ENCODE measurements at places on chromosomes 3 and 15.

GRCh38 chr3:167160781-167161180 lies 219.3 kb downstream of the ZBBX start:
- no peak for DNase-seq

DNA sequence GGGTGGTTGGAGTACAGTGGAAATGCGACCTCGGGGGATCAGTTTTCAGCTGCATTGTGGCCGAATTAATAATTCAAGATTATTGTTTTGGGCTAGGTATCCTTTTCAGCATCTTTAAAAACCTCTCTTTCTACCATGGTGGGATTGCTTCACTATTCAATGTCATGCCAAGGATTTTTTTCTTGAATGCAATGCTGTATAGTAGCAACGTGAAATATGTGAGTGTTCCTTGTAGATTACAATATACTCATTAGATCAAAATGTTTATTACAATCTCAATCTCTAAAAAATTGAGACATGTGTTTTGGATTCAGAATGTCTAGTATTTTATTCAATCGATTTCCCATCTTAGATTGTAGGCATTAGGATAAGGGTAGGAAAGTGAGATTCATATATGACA lies 586.5 kb upstream of the TBL1XR1 start:
- DNase-seq = no peak

GRCh38 chr3:153330901-153331300 lies 168.9 kb downstream of the RAP2B start:
- no peak for DNase-seq

- no peak for DNase-seq
Measured at GRCh38 chr3:118536764-118537163, 497.9 kb downstream of the IGSF11 start.

DNA sequence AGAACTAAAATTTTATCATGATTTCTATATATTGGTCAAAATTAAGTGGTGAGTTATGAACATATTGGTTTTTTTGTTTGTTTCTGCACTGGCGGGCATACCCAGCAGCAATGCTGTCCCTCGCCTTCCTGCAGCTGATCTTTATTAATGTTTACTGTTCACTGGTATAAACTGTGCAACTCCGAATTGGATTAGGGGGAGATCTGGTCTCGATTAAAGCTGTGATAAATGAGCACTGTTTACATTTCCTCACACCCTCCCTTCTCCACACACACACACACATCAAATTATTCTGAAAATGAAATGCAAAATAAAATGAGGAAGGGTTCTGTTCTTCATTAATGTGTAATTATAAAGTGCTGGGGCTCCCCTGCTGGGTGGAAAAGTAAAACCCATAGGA lies 48.5 kb upstream of the DAZL start:
- no peak for DNase-seq

- no peak for DNase-seq
Measured at GRCh38 chr3:46091741-46092701, 64.7 kb upstream of the XCR1 start.

- no peak for DNase-seq
Measured at GRCh38 chr15:62788224-62788623, 254.3 kb upstream of the TPM1 start.

DNA sequence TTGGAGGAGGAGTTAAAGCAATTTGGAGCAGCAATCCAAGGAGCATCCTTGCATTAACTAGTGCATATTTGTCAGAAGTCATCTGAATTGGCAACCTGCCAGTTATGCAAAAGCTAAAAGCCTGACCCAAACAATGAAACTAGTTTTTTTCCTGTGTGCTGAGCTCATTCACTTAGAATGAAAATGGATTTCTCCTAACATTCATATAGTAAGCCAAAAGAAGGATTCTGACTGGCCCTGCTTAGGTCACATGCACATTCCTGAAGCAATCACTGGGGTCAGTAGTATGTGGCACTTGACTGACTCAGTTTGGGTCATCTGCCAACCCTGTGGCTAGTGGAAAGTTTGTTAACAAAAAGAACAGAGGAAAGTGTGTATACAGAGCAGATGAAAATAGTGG lies 30.5 kb downstream of the OXSM start:
- no peak for DNase-seq

GRCh38 chr15:101807345-101807945 lies 4.1 kb downstream of the OR4F6 start:
- no peak for DNase-seq

DNA sequence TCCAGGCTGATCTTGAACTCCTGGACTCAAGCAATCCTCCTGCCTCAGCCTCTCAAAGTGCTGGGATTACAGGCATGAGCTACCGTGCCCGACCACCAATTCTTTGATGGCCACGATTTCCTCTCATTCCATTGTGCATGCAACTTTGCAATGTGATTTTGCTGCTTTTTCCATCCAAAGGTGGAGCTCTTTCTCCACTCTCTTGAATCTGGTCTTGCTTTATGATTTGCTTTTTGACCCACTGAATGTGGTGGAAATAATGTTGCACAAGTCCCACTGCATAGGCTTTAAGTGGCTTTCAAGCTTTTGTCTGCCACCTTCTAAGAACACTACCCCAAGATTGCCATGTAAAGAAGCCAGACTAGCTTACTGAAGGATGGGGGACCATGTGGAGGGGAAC lies 10.6 kb downstream of the RPS27L start:
- DNase-seq = no peak

GRCh38 chr3:170697131-170697530 lies 111.3 kb upstream of the SLC7A14 start:
- DNase-seq = no peak

DNA sequence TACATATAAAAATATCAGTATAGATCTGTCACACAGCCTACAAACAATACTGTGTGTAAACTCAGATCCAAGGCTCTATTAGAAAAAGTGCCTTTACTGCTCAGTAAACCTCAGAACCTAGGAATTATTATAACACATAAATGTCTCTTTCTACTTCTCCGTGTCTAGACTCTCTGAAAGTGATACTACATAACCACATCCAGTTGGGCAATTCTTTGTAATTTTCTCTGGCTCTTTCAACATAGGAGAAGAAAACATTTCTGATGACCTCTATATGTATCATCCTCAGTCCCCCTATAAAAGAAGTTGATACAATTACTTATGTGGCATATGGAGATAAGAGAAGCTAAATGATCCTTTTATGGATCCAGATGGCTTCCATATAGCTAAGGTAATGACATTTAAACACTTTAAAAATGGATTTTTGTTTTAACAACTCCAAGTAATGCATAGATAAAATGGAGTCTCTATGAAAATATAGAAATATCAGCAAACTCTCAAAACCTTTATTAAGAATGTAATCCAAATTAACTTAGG lies 104.5 kb downstream of the LSAMP start:
- DNase-seq = no peak

- DNase-seq = no peak
Measured at GRCh38 chr3:194137008-194137505, 1.1 kb downstream of the HES1 start.

DNA sequence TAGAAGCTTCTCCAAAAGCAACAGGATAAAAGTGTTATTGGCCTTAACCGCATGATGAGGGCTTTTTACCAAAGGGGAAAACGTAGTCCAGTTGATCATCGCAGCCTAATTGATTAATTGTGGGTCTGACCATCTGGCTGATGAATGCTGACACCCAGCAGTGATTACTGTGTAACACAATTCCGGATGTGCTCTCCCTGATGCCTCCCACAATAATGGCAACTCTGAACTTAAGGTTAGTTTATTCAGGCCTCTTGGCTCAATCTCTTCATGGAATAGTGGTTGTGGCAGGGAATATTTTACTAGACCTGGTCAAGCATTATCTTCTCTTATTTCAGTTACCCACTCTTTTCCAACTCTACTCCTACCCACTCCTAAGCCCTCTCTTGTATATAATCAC lies 332.9 kb downstream of the TIGIT start:
- no peak for DNase-seq

DNA sequence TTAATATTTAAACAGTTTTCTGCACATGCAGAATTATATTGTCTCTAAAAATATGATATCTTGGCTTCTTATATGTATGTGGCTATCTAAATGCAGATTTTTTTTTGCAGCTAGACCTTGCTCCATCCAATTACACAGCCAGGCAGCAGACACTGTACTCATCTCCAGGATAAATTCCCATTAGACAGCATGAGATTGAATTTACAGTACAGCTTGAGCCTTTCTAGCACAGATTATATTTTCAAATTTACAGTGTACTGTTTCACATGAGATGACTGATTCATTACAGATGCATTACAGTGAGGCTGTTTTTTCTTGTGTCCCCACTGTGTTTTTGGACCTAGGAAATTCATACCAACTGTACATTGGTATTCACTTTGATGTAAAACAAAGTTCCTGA lies 134.9 kb downstream of the OTOL1 start:
- no peak for DNase-seq

DNA sequence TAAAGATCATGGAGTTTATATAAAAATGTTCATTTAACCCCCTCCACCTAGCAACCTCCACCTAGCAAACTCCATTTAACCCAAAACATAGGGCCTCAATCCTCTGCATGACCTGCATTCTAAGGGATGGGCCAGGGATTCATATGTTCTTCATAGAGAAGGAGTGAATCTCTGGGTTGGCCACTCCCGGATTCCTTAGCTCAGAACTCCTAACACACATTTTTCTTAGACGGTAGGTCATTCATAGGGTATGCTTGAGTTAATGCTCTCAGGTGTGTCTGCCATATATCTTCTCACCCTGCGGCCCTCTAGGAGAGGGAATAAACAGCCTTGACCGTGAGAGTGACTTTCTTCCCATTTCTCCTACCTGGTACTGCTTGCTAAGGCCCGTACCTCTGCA lies 102.0 kb upstream of the IGSF10 start:
- DNase-seq = no peak

- no peak for DNase-seq
Measured at GRCh38 chr3:71087143-71088018, 496.1 kb downstream of the FOXP1 start.

- DNase-seq = peak; percentile 53
Measured at GRCh38 chr15:66850078-66850991, 148.3 kb downstream of the SMAD6 start.

DNA sequence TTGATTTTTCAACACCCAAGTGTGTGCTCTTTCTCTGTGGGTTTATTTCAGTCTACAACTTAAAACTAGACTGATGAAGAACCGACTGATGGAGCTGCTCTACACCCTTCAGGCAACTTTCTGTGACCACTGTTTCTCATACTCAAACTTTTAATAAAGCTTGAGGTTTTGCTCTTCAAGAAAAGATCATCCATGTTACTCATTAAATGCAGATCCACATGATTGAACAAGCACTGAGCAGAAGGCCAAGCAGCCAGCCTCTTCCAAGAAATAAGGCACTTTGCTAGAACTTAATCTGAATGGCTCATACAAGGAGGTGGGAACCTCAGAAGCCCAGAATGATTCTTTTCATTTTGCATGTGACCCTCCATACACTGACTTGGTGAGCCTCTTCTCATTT lies 8.7 kb downstream of the SLC27A2 start:
- DNase-seq = no peak

GRCh38 chr3:189305412-189305811 lies 133.6 kb downstream of the TPRG1 start:
- DNase-seq = no peak

- DNase-seq = no peak
Measured at GRCh38 chr3:156250550-156250949, 130.2 kb downstream of the KCNAB1 start.

DNA sequence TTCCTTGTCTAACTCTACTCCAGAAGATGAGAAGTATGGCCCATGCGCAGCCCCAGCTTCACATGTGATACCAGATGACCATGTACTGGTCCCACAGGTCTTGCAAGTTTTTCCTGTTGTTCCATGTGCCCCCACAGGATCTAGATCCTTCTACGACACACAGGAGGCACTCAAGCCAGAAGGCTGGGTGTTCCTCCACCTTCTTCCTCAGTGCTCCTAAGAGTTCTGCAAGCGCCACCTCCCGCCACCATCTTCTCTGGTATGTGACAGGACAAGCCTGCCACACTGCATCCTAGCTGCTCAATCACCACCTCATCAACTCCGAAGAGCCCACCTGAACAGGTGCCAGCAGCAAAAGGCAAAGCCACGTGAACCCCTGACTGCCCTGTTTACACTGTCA lies 43.1 kb downstream of the XXYLT1 start:
- no peak for DNase-seq

DNA sequence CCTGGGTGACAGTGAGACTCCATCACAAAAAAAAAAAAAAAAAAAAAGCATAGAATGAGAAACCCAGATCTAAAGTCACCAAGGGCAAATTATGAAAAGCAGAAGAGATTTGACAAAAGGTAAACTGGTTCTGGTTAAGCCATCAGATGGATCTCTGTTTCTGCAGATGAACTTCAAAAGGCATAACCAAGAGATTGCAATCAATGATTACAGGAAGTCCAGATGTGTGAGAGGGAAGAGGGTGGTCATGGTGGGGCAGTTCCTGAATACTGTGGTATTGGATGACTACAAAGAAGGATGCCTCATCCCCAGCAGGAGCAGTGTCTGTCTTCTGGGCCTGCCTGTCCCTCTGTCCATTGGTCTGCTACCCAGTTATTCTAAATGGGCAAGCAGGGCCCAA lies 3.8 kb downstream of the P4HTM start:
- DNase-seq = no peak

GRCh38 chr3:114730397-114730796 lies 416.7 kb downstream of the ZBTB20 start:
- DNase-seq = no peak

- no peak for DNase-seq
Measured at GRCh38 chr15:91252322-91252721, 152.3 kb downstream of the SV2B start.

DNA sequence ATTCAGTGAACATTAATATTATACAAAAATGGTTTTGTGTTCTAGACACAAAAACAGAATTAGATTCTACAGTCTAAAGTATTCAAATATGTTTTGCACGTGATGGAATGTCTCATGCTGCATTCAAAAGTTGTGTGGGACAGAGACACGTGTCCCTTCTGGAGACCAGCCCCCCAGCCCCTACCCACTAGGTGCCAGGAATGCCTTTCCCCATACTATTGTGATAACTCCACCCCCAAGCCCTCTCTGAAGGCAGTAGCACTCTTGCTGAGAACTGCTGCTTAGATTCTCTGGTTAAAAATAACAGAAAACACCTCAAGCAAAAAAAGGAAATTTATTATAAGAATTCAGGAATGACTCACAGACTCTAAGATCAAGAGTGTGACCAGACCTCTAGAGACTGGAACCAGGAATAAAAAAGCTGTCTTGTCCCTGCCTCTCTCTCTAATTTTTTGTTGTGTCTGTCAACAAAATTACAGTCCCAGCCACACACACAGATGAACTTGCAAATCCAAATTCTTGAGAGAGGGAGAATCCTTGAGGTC lies 57.7 kb downstream of the PXYLP1 start:
- no peak for DNase-seq

GRCh38 chr15:62997441-62997840 lies 45.1 kb upstream of the TPM1 start:
- no peak for DNase-seq

DNA sequence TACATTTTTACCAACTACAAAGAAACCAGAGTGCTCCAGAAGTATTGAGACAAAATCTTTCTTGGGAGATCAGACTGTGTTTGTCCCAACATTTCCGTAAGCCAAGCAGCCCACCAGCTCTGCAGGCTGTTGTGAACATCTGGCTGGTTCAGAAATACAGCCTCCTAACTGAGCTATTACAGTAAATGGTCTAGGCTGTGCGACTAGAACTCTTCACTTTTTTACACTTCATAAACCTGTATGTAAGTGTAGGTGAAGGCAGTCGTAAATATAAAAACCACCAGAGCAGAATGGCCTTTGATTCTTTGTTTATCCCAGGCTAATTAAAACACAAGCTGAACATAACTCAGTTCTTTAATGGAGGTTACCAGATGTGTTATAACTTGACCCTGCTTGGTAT lies 235.3 kb downstream of the ARRDC4 start:
- DNase-seq = no peak

- DNase-seq = no peak
Measured at GRCh38 chr15:28132524-28133275, 33.6 kb upstream of the OCA2 start.
